ENCODE measurements at places on chromosomes 2 and 18.

- no peak for DNase-seq
Observed at GRCh38 chr2:197131558-197131855, 179.1 kb downstream of the ANKRD44 start.

DNA sequence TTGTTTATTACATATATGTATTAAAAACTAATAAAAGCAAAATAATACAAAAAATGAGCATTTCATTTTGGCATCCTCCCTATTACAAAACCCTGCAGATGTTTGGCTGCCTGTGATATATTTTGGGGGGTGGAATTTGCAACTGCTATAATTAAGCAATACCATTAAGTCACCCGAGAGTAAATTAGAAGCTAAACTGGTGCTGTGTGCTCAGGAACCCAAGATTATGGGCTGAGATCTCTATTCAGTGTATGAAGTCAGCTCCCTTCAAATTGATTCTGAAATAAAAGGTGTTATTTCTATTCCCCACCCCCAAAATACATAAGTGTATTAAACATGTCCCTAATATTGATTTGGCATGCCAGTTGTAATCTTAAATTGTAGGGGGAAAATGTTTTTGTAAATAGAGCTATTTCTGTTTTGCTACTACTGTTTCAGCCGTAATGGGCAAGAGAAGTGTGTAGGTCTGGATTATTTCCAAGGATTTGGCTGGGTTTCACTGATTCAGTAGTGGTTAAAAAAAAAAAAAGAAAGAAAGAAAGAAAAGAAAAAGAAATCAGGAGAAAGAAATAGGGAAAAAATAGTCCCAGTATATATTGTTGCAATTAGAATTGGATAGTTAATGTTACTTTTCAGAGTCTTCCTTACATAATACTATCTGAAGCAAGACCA is 110.9 kb downstream of the SS18 start:
- no peak for DNase-seq

DNA sequence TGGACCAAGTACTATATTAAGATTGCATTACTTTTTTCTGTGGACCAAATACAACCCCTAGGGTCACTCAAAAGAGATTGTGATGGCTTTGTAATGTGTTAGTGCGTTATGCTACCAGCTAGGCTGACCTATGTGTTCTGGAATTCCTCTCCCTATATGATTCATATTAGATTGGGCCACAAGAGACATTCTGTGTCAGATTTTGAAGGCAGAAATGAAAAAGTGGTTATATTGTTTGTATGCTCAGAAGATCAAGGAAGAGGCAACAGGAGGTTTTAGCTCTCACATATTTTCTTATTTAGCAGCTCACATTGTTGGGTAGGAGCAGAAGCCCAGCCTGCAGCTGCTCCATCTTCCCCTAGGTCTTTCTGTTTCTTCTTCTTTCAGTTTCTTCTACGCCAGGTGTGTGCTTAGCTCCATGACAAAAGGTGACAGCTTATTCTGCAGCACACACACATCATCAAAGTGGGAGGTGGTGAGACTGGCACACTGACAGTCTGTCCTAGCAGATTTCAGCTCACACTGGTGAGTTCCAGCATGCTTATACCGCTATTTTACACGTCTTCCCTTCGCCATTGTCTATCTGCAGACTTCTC is 156.8 kb upstream of the UBE2E3 start:
- DNase-seq: peak; percentile 39

DNA sequence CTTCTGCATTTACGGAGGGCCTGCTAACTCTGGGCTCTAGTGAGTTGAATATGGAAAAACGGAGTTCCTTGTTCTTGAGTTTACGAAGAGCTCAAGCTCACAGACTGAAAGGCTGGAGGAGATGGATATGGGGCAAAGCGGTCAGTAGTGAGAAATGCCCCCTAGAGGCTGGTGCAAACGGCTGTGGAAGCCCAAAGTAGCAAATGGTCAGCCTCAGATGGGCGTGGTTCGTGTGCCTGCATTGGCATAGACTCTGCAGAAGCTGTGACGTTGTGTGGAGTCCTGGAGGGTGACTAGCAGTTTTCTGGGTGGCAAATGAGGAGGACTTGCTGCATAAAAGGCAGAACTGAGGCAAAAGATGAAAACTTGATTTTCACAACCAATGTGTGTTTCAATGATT is 93.6 kb upstream of the TWIST2 start:
- DNase-seq: no peak

DNA sequence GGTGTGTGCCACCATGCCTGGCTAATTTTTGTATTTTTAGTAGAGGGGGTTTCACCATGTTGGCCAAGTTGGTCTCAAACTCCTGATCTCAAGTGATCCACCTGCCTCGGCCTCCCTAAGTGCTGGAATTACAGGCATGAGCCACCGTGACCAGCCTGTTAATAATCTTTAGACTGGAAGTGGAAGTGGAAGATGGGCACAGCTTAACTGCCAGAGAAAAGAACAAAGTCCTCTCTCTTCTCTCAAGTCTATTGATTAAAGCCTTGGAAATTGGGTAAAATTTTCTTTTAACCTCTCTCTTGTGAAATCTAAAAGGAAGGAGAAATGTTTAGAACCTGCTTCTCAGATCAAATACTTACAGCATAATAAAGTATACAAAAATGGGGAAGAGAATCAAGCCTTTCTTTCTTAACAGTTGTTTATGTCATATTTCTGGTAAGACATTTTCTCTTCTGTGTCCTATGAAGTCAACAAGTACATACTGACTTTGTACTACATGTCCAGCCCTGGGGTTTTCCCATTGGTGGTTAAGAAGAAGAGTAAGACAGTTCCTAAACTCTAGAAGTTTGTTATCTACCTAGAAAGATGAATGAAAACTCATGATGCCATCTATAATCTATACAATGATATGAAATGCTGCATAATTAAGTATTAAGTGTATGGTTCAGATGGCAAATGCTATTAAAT is 4.6 kb downstream of the TMEM169 start:
- no peak for DNase-seq

DNA sequence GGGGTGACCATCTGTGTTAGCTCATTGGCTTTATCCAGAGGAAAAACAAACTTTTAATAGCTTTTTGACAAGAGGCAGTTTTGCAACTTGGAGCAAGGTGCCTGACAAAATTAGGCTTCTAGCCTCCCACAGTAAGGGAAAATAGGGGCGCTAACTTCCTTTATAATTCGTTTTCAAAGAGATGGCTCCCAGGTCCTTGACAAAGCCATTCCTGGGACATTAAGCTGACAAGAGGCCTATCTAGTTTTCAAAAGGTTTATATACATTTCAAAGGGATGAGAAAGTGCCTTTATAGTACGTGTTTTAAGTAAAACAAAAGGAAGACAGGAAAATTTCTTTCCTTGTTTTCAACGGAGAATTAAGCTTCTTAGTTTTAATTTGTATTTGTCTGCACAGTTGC is 159.4 kb upstream of the GCFC2 start:
- DNase-seq: no peak

DNA sequence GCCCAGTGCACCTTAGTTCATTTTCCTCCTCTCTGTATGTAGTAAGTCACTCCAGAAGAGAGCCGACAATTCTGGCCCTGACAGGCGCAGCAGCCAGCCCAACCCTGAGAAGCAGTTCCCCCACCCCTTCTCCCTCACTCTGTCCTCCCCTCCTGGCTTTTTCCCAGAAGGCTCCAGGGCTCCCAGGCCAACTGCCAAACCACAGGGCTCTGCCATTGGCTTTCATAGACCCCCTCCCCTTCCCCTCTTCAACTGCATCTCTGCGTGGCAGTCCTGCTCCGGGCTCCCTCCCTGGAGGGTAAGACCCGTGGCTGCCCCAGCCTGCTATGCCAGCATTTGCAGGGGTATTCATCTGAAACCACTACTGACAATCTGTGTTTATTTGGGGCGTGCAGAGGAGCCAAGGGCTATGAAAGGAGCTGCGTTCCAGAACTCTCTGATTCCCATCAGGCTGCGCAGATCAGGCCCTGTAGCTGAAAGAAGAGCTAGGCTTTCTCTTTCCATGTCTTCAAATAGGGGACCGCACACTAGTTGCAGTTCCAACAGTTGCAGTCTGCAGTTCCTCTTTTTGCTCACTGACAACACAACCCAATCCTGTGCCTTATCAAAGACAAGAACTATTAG is 388.6 kb upstream of the TNP1 start:
- DNase-seq: no peak

GRCh38 chr2:64987956-64988419 is 1.2 kb upstream of the SLC1A4 start:
- no peak for DNase-seq

- no peak for DNase-seq
Observed at GRCh38 chr2:101657787-101658186, 39.7 kb upstream of the MAP4K4 start.

DNA sequence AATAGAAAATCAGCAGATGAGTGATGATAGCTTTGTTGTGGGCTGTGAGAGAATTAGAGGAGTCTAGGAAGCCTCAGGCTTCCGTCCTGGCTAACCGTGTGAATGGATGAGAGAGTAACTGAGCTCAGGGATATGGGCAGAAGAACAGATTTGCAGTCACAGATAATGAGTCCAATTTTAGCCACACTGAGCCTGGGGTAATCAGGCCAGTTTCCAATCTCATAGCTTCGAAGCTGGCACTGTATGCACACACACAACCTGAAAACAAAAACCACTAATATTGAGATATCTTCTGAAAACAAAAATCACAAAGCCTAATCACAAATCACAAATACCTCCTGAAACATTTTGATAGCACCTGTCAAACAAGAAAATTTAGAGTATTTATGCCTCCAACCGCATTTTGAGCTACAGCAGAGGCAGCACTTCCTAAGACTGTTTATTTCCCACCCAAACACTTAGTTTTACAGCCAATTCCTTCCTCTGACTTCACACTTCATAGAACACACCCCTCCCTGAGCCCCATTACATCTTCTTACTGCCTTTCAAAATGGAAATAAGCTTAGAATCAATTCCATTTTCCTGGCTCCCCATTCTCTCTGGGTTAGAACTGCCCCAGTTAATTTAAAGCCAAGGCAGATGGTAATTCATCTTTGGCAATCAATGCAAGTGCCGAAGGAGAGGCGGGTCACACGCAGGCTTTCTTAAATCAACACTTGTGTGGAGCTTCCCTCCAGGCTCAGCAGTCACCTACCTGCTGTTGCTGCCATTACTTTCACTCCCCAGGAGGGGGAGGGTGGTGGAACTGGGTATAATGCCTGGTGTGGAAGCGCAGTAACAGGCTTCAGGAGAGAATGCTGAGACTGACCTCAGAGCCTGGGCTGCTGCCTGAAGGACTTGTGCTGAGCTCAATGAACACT is 18.9 kb downstream of the TTR start:
- no peak for DNase-seq

GRCh38 chr18:55121397-55122170 is 162.3 kb upstream of the CCDC68 start:
- no peak for DNase-seq

DNA sequence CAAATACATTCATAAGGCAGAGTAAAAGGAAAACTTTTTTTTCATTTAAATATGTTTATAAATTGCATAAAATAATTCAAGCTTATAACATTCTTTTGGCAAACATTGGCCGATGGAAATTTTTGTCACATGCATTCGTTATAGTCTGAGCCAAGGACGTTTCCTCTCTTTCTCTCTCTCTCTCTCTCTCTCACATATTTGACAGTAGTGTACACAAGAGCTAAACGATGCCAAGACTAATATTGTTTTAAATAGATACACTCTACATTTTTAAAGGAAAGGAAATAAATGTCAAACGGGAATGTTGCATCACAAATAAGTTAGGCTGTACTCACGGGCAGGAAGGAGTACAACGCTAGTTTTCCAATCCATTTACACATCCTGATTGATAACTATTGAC is 251.1 kb upstream of the SMIM21 start:
- DNase-seq: no peak

DNA sequence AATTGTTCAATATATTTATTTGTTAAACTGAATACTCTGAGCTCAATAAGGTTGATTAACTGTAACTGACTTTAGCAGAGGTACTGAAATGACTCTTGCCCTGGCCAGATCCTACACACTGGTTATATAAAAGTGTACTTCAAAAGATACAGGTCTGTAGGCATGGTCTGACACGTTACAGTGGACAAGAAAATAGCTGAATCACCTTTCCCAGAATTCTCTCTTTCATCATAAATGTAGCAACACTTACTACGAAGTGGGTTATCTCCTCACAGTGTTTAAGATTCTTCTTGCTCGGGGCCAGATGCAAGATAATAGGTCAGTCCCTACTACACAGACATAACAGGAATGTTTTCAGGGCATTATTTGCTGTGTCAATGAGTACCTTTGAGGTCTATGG is 107.0 kb upstream of the ZC3H15 start:
- DNase-seq: no peak
